Endothelial cell of umbilical vein (primary cell): ENCODE measurements at places on chromosomes 2 and 18. TPM values are rescaled to one million over a fixed set of nuclear protein-coding genes. Genes with fewer than 3 reads are reported as not detected.

TANC1 gene
- 86.3 and 99.4 TPM in 2 replicates for total RNA-seq

DNA sequence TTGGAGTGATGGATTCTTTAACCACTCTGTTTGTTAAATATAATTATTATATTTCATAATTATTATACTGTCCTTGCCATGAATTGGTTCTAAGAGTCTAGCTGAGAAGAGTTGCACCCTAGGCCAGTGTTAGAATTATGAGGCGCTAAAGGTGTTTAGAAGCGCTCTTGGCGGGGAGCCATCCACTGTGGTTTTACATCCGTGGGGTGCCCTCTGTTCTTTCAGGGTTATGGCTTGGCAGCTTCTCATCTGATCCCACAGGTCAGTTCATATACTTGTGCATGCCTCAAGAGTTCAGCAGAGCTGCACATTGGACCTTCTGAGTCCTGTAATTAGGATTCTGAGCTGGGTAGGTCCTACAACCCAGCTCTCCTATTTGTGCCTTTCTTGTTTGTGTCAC, 9.1 kb downstream of the ASAP2 start:
- no peak for DNase-seq
- no peaks in the 10 kb centered on the region for H3K36me3 ChIP-seq
- H3K27me3 ChIP-seq = no peaks in the 10 kb centered on the region
- peaks cover 35% of the 10 kb centered on the region for H3K4me1 ChIP-seq
- H3K4me3 ChIP-seq = no peak overlapping the region
- H3K27ac ChIP-seq = no peak overlapping the region

DNA sequence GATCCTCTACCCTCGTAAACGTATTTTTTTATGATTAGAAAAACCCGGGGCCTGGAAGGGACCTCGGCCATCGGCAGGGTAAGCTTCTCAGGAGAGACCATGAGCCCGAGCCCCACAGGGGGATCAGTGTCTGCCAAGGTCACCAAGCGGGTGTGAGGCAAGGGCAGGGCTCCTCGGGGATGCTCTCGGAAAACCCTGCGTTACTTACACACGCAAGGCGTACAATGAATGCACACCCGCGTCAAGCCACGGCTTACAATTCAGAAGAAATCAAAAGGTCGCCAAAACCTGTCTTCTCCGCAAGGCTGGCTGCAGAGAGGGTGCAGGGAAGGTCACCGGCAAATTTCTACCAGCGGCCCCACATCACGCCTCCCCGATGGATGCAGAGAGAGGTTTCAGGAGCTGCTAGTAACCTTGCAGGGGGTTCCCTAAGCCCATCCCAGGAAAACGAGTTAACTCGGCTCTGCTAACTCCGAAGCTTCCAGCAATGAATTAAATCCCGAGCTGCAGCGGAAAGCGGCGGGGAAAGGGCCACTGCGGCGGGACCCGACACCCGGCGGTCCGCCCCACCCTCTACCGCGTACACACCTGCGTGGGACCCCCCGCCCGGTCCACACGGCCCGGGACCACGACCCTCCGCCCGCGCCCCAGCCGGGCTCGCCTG, 638 bp downstream of the ST3GAL5 start:
- H3K4me1 ChIP-seq = peaks cover 27% of the 10 kb centered on the region
- H3K27me3 ChIP-seq = no peaks in the 10 kb centered on the region
- DNase-seq = peak; percentile 35

DNA sequence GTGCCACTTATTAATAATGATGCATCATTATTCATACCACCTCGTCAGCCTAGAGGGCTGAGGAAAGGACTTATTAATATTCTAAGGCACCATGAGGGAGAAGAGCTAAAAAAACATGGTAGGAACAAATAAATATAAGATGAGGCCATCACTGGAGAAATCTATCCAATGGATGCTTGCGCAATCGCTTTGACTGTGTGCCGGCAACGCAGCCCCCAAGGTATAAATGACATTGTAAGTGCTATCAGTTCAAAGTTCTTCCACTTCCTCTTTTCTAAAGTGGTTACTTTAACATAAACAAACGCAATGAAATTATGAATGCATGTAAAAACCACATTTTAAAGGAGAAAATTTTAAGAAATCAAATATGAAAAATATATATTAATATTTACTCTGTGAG, 164.6 kb downstream of the EIPR1 start:
- no peaks in the 10 kb centered on the region for H3K36me3 ChIP-seq
- H3K27me3 ChIP-seq = no peaks in the 10 kb centered on the region
- H3K4me1 ChIP-seq = no peaks in the 10 kb centered on the region
- H3K27ac ChIP-seq = no peak overlapping the region
- H3K4me3 ChIP-seq = no peak overlapping the region

KCNG2 gene
- not detected in 2 replicates for total RNA-seq

ARHGAP15 gene
- not detected in 2 replicates for total RNA-seq

GRCh38 chr2:134014196-134014960, 239.5 kb upstream of the MGAT5 start:
- H3K4me1 ChIP-seq = no peaks in the 10 kb centered on the region
- H3K36me3 ChIP-seq = no peaks in the 10 kb centered on the region
- no peaks in the 10 kb centered on the region for H3K27me3 ChIP-seq
- no peak overlapping the region for H3K4me3 ChIP-seq

SERPINB12 gene
- total RNA-seq = not detected in 2 replicates

MBOAT2 gene
- total RNA-seq = 17.9 and 22.1 TPM in 2 replicates

TEKT4 gene
- not detected in 2 replicates for total RNA-seq

GRCh38 chr18:10099539-10100140, 185.8 kb downstream of the VAPA start:
- H3K27me3 ChIP-seq = peaks cover 12% of the 10 kb centered on the region

DNA sequence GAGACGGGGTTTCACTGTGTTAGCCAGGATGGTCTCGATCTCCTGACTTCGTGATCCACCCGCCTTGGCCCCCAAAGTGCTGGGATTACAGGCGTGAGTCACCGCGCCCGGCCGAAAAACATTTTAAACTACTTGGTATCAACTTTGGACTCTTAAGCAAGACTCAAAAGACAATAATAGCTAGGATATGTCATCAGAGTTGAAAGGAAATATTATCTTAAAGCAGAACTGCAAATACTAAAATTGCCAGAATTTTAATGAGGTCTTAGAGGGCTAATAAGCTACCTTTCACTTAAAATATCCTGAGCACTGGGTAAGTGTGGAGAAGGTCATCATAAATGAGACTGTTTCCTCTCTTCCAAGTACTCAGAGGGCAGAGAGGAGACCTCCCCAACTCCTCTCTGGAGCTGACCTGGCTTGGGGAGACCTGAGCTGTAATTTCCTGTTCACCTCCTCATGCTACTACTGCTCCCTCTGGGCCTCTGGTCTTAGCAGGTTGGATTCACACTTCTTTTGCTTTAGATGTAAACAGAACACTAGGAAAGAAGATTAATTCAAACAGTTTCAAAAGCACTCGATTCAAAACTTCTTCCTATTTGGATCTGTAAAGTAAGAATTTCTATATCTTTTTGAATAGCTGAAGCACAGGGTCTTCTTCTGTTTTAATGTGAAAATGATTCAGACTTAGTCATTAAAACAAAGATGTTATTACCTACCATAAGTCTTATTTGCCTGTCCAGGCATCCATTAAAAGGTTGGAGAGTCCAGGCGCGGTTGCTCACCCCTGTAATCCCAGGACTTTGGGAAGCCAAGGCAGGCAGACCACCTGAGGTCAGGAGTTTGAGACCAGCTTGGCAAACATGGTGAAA, 16.5 kb downstream of the CNRIP1 start:
- H3K4me1 ChIP-seq = no peaks in the 10 kb centered on the region
- peaks cover 3% of the 10 kb centered on the region for H3K36me3 ChIP-seq
- no peak overlapping the region for H3K27ac ChIP-seq
- no peak overlapping the region for H3K4me3 ChIP-seq
- DNase-seq = no peak

KCTD1 gene
- 12.1 and 13.3 TPM in 2 replicates for total RNA-seq

GRCh38 chr2:140041239-140041638, 1261.0 kb upstream of the NXPH2 start:
- H3K4me3 ChIP-seq = no peak overlapping the region
- H3K4me1 ChIP-seq = no peaks in the 10 kb centered on the region
- H3K36me3 ChIP-seq = no peaks in the 10 kb centered on the region
- no peak overlapping the region for H3K27ac ChIP-seq

DNA sequence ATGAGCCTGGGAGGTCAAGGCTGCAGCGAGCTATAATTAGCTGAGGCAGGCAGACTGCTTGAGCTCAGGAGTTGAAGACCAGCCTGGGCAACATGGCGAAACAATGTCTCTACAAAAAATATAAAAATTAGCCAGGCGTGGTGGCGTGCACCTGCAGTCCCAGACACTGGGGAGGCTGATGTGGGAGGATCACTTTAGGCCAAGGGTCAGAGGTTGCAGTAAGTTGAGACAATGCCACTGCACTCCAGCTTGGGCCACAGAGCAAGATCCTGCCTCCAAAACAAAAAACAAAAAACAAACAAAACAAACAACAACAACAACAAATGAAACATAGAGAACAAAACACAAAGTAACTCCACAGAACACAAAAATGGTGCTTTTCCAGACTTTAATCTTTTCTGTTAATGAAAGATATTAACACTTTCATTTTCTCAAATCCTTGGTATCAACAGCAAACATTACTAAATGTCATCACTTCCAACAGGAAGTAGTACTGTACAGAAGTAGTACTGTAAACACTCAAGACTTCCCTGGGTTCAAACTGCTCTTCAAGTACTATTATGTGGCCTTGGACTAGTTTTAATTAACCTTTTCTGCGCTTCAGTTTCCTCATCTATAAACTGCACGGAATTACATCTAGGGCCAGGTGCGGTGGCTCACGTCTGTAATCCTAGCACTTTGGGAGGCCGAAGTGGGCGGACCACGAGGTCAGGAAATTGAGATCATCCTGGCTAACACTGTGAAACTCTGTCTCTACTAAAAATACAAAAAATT, 27.9 kb downstream of the PUM2 start:
- peak overlapping the region; percentile 37 for H3K27ac ChIP-seq
- peak; percentile 24 for DNase-seq
- H3K4me3 ChIP-seq = no peak overlapping the region
- H3K27me3 ChIP-seq = no peaks in the 10 kb centered on the region

FAM124B gene
- total RNA-seq = 81.4 and 82.0 TPM in 2 replicates

WNT6 gene
- total RNA-seq = not detected in 2 replicates

CD302 gene
- total RNA-seq = 10.6 and 11.5 TPM in 2 replicates

INPP5D gene
- 43.3 and 46.6 TPM in 2 replicates for total RNA-seq

GRCh38 chr2:98359986-98360385, 13.7 kb downstream of the CNGA3 start:
- no peak overlapping the region for H3K27ac ChIP-seq
- no peak overlapping the region for H3K4me3 ChIP-seq
- no peaks in the 10 kb centered on the region for H3K4me1 ChIP-seq
- H3K27me3 ChIP-seq = peaks cover 17% of the 10 kb centered on the region

GRCh38 chr2:44801289-44801840, 140.1 kb upstream of the SIX3 start:
- peaks cover 17% of the 10 kb centered on the region for H3K4me1 ChIP-seq
- DNase-seq = no peak
- H3K4me3 ChIP-seq = peak overlapping the region; percentile 64
- H3K27ac ChIP-seq = no peak overlapping the region
- peaks cover 80% of the 10 kb centered on the region for H3K27me3 ChIP-seq

DNA sequence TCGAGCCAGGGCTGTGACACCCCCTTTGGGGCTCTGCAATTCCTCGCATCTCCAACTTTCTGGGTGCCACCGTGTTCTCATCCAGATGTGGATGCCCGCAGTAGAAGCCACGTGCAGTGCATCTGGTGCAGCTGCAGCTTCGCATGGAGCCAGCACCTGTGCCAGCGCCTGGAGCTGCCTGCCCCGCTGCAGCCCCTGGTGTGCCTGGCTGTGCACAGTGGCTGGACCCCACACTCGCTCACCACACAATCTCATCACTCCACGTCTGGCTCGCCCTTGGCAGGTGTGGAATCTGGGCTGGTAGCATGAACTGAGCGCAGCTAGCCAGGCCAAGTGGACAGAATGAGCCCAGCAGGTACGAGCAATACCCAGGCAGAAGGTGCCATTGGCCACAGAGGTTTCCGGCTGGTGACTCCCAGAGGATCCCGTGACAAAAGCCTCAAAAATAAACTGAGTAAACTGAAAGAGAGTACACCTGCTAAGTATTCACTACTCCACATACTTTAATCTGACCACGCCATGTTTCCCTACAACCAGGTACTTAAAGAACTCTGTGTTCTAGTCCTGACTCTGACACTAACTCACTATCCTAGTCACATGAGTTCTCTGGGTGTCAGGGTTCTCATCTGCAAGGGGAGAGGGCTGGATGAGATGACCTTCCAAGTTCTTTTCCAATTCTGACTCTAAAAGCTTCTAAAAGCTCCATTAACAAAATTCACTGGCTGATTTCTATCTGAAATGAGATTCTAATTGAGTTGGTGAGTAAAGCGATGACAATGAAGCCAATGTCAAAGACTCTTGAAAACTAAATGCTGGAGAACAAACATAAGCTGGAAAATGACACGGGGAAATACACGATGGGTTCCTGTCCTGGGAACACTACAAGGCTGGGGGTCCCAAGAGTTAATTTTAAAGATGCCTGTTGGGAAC, 37.1 kb downstream of the RNF152 start:
- H3K4me3 ChIP-seq = no peak overlapping the region
- no peaks in the 10 kb centered on the region for H3K36me3 ChIP-seq
- H3K4me1 ChIP-seq = no peaks in the 10 kb centered on the region
- no peak overlapping the region for H3K27ac ChIP-seq

DNA sequence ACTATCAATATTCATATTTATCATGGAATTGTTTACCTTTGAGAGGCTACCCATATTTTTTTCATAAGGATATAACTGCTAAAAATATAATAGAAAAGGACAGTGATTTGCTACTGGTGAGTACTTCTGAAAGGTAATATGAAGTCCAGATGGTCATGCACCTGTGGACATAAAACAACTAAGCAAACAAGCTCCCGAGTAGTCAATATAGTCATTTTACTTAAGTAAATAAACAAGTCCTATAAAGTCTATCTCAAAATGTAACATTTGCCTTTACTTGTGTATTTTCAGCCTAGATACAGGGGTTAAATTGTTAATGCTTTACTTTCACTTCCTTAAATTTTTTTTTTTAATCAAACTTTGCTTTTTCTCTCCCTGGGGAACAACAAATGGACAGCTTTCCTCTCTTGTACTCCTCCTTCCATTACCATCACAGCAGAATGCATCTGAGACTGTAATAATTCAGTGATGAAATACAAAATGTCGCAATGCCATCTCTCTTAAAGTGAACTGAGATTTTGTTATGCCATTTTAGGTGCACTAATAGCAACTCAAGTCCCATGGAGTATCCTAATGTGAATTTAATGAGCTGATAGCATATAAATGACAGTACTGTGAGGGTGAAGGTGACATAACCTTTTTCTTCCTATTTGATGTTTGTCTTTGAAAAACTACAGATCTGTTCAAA, 1325.4 kb upstream of the ZEB2 start:
- no peak overlapping the region for H3K4me3 ChIP-seq
- H3K27ac ChIP-seq = no peak overlapping the region
- H3K36me3 ChIP-seq = no peaks in the 10 kb centered on the region
- no peaks in the 10 kb centered on the region for H3K4me1 ChIP-seq
- no peak for DNase-seq

- no peak overlapping the region for H3K27ac ChIP-seq
- peak overlapping the region; percentile 56 for H3K4me3 ChIP-seq
- H3K36me3 ChIP-seq = no peaks in the 10 kb centered on the region
- peaks cover 14% of the 10 kb centered on the region for H3K27me3 ChIP-seq
- H3K4me1 ChIP-seq = peaks cover 25% of the 10 kb centered on the region
- DNase-seq = no peak
Observed at GRCh38 chr2:74439373-74439772, 2.4 kb downstream of the RTKN start.

- H3K27me3 ChIP-seq = peaks cover 1% of the 10 kb centered on the region
- H3K27ac ChIP-seq = no peak overlapping the region
- no peak overlapping the region for H3K4me3 ChIP-seq
- no peaks in the 10 kb centered on the region for H3K4me1 ChIP-seq
Observed at GRCh38 chr2:231597014-231597611, 4.4 kb downstream of the TEX44 start.
